Hematopoietic multipotent progenitor cell (in vitro differentiated cells): ENCODE measurements at places on chromosomes 4 and X. TPM values are rescaled to one million over a fixed set of nuclear protein-coding genes. Genes with fewer than 3 reads are reported as not detected.

MAGEA1 gene
- not detected for total RNA-seq

TMEM150C gene
- total RNA-seq = 8.6 TPM

- DNase-seq = no peak
These were observed 1112.5 kb downstream of the TECRL start for GRCh38 chr4:63296773-63297172.

DNA sequence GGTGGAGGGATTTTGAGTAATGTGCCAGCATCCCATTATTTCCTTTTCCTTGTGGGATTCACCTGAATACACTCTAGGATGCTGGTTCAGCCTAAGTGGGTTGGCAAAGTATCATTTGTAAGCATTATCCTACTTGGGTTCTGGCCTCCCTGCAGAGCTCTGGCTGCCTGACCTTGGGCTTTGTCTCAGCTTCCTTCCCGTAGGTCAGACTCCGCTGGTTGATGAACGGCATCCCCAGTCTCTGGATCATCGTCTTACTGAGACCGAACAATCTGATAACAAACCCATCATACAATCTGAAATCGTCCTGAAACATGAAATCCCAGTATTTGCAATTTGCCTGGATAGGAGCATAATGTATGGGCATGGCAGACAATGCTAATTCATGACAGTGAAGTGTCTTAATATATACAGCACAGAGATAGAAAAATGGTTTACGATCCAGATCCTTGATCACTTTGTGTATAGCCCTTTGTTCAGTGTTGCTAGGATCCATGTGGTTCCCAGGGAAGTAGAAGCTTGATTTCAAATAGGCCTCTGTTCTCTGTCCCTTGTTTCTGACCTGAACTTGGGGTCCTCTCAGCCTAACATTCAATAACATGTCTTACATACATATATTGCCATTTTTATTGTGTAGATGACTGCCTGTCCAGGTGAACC is 5.5 kb downstream of the MID2 start:
- no peak for DNase-seq
